Tibial nerve (tissue), 4 donors: ENCODE measurements at places on chromosomes 5 and 9. TPM values are rescaled to one million over a fixed set of nuclear protein-coding genes. Genes with fewer than 3 reads are reported as not detected.

DNA sequence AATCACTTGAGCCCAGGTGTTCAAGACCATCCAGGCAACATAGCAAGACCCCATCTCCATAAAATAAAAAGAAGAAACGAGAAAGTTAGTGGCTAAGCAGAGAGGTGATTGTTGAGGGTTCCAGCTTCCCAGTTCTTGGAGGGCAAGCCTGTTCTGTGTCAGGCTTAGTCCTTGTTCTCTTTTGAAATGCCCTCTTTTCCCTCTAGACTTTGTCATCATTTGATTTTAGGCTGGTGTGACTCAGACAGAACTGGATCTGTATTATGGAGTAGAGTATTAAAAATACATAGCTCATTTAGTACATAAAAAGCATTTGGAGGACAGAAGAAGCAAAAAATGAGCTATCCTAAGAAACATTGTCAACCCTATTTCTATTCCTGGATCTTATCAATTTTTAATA, 159.4 kb downstream of the CD180 start:
- H3K27ac ChIP-seq = no peak overlapping the region
- no peaks in the 10 kb centered on the region for H3K27me3 ChIP-seq
- no peaks in the 10 kb centered on the region for H3K4me1 ChIP-seq
- DNase-seq = no peak

SLF1 gene
- 8.4 TPM for total RNA-seq

PCDHAC2 gene
- 1.3 TPM for total RNA-seq

DNA sequence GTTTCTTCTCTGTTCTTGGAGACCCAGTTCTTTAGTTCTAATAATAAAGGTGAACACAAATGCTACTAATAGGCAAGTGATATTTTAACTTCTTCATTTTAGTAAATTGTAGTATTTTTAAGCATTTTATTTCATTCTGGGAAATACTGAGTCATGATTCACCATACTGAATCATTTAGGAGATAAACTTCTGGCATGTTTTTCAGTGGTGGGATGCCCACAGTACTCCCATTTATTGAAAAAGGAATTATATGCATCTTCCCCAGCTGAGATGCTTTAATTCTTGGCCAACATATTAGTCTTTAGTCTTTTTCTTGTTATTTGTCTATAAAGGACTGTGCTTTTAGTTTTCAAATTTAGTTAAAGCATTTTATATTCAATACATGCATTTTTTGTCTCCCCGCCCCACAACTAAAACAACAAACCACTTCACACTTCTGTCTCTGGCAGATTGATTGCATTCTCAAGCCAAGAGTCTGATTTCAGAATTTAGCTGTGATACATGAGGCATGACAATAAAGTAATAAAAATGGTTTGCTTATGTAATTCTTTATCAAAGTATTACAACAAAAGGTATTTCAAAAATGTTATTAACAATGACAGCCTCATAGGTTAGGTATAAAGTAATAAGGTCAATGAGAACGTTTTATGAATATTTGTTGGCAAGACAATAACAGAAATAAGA, 125.2 kb upstream of the CDH18 start:
- no peak overlapping the region for H3K4me3 ChIP-seq
- H3K27me3 ChIP-seq = no peaks in the 10 kb centered on the region
- H3K36me3 ChIP-seq = no peaks in the 10 kb centered on the region

GRCh38 chr5:63554191-63554590, 408.1 kb downstream of the HTR1A start:
- no peaks in the 10 kb centered on the region for H3K27me3 ChIP-seq
- DNase-seq = no peak
- H3K4me3 ChIP-seq = no peak overlapping the region
- H3K27ac ChIP-seq = no peak overlapping the region
- no peaks in the 10 kb centered on the region for H3K4me1 ChIP-seq
- no peaks in the 10 kb centered on the region for H3K36me3 ChIP-seq

GRCh38 chr9:14207352-14207995, 106.5 kb downstream of the NFIB start:
- H3K36me3 ChIP-seq = no peaks in the 10 kb centered on the region
- H3K27ac ChIP-seq = no peak overlapping the region
- no peak for DNase-seq
- H3K27me3 ChIP-seq = no peaks in the 10 kb centered on the region
- H3K4me3 ChIP-seq = no peak overlapping the region
- H3K4me1 ChIP-seq = peaks cover 60% of the 10 kb centered on the region

GRCh38 chr9:113632776-113633590, 169.5 kb downstream of the RGS3 start:
- H3K4me1 ChIP-seq = no peaks in the 10 kb centered on the region
- no peaks in the 10 kb centered on the region for H3K36me3 ChIP-seq
- H3K27me3 ChIP-seq = no peaks in the 10 kb centered on the region
- DNase-seq = no peak
- no peak overlapping the region for H3K4me3 ChIP-seq

ANKRD33B gene
- 26.2 TPM for total RNA-seq

DPH7 gene
- 42.6 TPM for total RNA-seq

- H3K27me3 ChIP-seq = no peaks in the 10 kb centered on the region
- no peak overlapping the region for H3K4me3 ChIP-seq
- DNase-seq = no peak
- H3K27ac ChIP-seq = peak overlapping the region; percentile 93
- peaks cover 48% of the 10 kb centered on the region for H3K4me1 ChIP-seq
Measured at GRCh38 chr9:120920806-120921178, 5.8 kb downstream of the TRAF1 start.

GRCh38 chr9:21779397-21779796, 23.0 kb upstream of the MTAP start:
- DNase-seq = no peak
- H3K4me1 ChIP-seq = no peaks in the 10 kb centered on the region
- H3K36me3 ChIP-seq = no peaks in the 10 kb centered on the region
- H3K27ac ChIP-seq = no peak overlapping the region
- H3K27me3 ChIP-seq = no peaks in the 10 kb centered on the region

DNA sequence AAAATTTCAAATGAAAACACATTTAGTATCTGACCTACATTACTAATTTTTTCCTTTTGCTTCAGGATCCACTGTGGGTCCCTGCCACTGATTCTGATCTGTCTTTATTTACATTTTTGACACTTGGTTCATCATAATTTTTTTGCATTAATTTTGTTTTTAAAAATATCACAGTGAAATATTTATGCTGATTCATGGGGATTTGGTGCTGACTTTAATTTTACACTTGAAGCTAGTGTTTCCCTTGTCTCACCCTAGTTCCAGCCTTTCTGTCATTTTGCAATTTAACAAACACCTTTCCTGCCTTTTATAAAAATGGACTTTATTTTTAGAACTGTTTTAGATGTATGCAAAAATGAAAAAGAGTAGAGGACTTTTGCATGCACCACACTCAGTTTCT, 111.9 kb upstream of the MARCHF11 start:
- H3K4me3 ChIP-seq = no peak overlapping the region
- no peak for DNase-seq
- H3K4me1 ChIP-seq = no peaks in the 10 kb centered on the region
- H3K27ac ChIP-seq = no peak overlapping the region
- no peaks in the 10 kb centered on the region for H3K36me3 ChIP-seq

GRCh38 chr9:136543830-136544547, 1.9 kb downstream of the NOTCH1 start:
- H3K27ac ChIP-seq = peak overlapping the region; percentile 93
- peak; percentile 54 for DNase-seq
- H3K36me3 ChIP-seq = no peaks in the 10 kb centered on the region
- H3K4me1 ChIP-seq = peaks cover 81% of the 10 kb centered on the region
- peak overlapping the region; percentile 85 for H3K4me3 ChIP-seq
- H3K27me3 ChIP-seq = no peaks in the 10 kb centered on the region

WNK2 gene
- 10.8 TPM for total RNA-seq

- peak overlapping the region; percentile 79 for H3K27ac ChIP-seq
- peaks cover 7% of the 10 kb centered on the region for H3K4me1 ChIP-seq
- no peak for DNase-seq
- no peaks in the 10 kb centered on the region for H3K27me3 ChIP-seq
- H3K4me3 ChIP-seq = no peak overlapping the region
- no peaks in the 10 kb centered on the region for H3K36me3 ChIP-seq
Measured at GRCh38 chr5:82164176-82164976, 113.8 kb downstream of the RPS23 start.

GRCh38 chr5:52342361-52342760, 445.4 kb upstream of the ITGA1 start:
- no peaks in the 10 kb centered on the region for H3K27me3 ChIP-seq
- no peak overlapping the region for H3K4me3 ChIP-seq

DNA sequence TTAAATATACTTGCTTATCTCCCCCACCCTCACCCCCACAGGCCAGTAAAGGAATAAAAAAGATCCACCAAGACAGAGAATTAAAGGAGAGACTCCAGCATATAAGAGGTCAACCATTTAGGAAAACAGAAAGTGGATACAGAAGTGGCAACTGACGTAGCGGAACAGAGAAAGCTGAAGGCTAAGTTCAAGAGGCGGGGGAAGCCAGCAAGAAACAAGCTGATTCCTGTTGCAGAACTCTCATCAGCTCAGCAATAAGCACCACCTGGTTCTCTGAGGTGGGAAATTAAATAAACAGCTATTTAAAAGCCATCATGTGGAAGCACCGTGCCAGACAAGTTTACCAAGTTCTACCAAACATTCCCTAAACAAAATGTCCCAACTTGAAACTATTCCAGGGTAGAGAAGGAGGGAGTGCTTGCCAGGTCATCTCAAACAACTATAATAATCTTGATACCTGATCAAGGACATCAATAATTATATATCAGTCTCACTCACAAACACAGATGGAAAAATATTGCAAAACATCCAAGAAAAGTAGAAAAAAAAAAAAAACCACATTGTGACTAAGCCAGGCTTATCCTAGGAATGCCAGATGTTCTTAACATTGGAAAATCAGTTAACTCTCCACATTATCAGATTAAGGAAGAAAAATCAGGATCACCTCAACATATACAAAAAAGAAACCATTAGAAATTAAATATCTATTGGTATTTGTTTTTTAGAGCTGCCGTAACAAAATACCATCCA, 7.3 kb upstream of the ARL15 start:
- no peaks in the 10 kb centered on the region for H3K4me1 ChIP-seq
- H3K4me3 ChIP-seq = no peak overlapping the region
- H3K36me3 ChIP-seq = no peaks in the 10 kb centered on the region
- no peak overlapping the region for H3K27ac ChIP-seq

- H3K27me3 ChIP-seq = no peaks in the 10 kb centered on the region
- no peak overlapping the region for H3K4me3 ChIP-seq
- H3K27ac ChIP-seq = no peak overlapping the region
- H3K36me3 ChIP-seq = no peaks in the 10 kb centered on the region
Measured at GRCh38 chr9:90637626-90638025, 5.0 kb downstream of the DIRAS2 start.

- H3K4me1 ChIP-seq = peaks cover 21% of the 10 kb centered on the region
- no peak overlapping the region for H3K27ac ChIP-seq
- no peak for DNase-seq
- H3K27me3 ChIP-seq = no peaks in the 10 kb centered on the region
Measured at GRCh38 chr9:115223471-115223870, 105.5 kb upstream of the TNC start.

FGD3 gene
- total RNA-seq = 6.7 TPM

GRCh38 chr5:146291421-146292074, 47.1 kb upstream of the POU4F3 start:
- DNase-seq = no peak
- H3K27me3 ChIP-seq = no peaks in the 10 kb centered on the region
- no peak overlapping the region for H3K27ac ChIP-seq
- H3K36me3 ChIP-seq = peaks cover 2% of the 10 kb centered on the region

DNA sequence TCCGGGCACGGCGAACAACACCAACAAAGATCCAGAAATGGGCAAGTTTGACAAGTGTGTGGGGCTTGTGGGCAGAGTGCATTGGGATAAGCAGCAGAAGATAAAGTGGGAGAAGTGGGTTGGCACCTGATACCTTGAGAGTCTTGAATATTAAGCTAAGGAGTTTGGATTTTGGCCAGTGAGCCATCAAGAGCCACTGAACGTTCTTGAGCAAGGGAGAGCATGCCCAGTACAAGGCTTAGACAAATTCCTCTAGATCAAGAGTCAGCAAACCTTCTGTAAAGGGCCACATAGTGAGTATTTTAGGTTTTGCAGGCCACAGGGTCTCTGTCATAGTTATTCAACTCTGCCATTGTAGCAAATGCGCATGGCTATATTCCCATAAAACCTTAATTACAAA, 26.6 kb upstream of the TRMT10B start:
- no peak overlapping the region for H3K4me3 ChIP-seq
- H3K36me3 ChIP-seq = no peaks in the 10 kb centered on the region
- H3K27me3 ChIP-seq = no peaks in the 10 kb centered on the region
- H3K27ac ChIP-seq = no peak overlapping the region
- no peak for DNase-seq

GRCh38 chr9:16921855-16922254, 51.4 kb upstream of the BNC2 start:
- H3K36me3 ChIP-seq = no peaks in the 10 kb centered on the region
- H3K27ac ChIP-seq = no peak overlapping the region
- no peak for DNase-seq
- H3K27me3 ChIP-seq = no peaks in the 10 kb centered on the region
- no peak overlapping the region for H3K4me3 ChIP-seq

DNA sequence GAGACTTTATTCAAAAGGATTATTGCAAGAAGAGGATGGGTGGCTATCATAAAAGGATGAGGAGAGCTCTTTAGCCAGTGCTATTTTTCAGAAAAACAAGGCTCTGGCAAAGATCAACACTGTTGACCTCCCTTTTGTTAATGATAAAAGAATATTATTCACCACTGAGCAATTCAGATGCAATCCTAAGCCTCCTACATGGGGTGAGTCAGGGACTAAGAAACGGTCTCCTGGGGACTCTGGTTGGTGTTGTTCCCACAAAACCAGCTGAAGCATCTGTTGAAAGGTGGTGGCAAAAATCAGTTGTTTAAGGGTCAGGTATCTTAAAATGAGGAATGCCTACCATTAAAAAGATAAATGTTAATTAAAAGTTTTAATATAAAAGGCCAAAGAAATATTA, 7.7 kb upstream of the GCNT1 start:
- no peaks in the 10 kb centered on the region for H3K4me1 ChIP-seq
- no peak overlapping the region for H3K4me3 ChIP-seq
- no peaks in the 10 kb centered on the region for H3K27me3 ChIP-seq
- no peak for DNase-seq
- H3K27ac ChIP-seq = no peak overlapping the region

DNA sequence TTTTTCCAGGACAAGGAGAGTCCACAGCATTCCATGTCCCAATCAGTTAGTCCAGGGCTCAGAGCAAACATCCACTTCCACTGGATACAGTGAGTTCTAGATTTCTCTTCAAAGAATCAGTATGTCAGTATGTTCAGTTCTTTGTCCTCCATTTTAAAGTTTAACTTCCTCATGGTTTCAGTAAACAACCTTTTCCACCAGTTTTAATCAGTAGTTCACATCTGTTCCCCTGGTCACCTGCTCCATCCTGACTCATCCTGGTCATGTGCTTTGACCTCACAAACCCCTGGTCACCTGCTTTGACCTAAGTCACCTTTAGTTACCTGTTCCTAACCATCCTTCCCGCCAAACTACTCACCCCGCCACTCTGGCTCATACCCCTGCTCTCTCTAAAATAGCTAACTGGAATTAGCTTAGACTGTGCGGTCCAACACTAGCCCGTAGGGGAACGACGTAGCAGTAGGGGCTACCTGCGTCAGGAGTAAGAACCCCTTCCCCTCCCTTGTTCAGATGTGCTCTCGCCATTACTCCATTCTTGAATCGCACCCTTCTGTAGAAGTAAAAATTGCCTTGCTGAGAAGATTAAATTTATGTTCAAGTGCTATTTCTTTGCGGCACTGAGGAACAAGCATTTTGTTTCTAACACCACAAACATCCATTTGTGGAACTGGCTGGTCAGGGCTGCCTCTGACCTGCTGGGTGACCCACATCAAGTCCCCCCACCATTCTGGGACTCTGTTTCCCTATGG, 5.5 kb downstream of the ENG start:
- DNase-seq = no peak
- no peak overlapping the region for H3K4me3 ChIP-seq
- H3K27me3 ChIP-seq = no peaks in the 10 kb centered on the region
- H3K27ac ChIP-seq = no peak overlapping the region
- H3K4me1 ChIP-seq = no peaks in the 10 kb centered on the region
